ENCODE measurements at places on chromosomes 6 and 20.

- DNase-seq: no peak
These were observed 20.6 kb downstream of the PHACTR2 start for GRCh38 chr6:143698329-143698728.

- DNase-seq: peak; percentile 72
These were observed 75.8 kb downstream of the SYCP2L start for GRCh38 chr6:10962673-10963072.

GRCh38 chr6:24571361-24571760 lies 74.6 kb downstream of the KIAA0319 start:
- DNase-seq: no peak

DNA sequence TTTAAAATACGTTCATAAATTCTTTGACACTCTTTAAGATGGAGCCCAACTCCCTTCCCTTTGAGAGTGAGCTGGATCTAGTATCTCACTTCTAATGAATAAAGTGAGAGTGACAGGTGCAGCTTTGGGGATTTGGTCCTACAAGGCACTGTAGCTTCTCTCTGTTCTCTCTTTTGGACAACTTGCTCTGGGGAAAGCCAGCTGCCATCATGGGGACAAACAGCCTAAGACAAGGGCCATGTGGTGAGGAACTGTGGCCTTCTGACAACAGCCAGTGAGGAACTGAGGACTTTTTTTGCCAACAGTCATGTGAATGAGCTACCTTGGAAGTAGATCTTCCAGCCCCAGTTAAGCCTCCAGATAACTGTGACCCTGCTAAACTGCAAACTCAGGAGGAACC lies 272.8 kb upstream of the AGPAT4 start:
- DNase-seq: no peak

DNA sequence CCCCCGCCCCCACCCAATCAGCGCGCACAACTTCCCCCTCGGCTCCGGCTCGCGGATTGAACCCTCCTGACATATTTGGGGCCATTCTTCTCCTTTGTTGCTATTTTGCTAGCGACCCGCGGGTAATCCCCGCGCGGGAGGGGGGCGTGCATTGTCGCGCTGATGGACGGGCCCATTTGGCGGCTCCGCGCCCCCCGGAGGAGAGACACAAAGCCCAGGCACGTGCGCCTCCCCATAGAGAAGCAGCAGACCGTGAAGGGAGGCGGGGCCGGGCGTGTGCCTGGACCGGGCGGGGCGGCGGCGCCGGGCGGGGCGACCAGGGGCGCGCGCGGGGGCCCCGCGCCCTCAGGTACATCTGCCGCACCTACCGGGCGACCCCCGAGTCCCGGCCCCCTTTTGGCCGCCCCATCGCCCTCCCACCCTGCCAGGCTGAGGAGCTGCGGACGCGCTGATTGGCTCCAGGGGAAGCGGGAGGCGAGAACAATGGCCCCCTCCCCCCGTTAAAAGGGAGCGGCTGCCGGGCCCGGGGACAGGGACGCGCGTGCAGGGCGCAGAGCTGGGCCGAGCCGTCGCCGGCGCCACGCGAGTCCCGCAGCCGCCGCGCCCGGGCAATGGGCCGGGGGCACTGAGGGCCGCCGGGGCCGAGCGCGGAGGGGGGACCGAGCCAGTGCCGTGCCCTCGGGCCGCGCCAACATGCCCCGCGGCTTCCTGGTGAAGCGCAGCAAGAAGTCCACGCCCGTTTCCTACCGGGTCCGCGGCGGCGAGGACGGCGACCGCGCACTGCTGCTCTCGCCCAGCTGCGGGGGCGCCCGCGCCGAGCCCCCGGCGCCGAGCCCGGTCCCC lies at the start of gene INSM1:
Gene INSM1 (plus strand): TSS at position 530 of the 843 bp plus-strand sequence. CDS start 164 bp downstream, at position 694.
- no peak for DNase-seq

DNA sequence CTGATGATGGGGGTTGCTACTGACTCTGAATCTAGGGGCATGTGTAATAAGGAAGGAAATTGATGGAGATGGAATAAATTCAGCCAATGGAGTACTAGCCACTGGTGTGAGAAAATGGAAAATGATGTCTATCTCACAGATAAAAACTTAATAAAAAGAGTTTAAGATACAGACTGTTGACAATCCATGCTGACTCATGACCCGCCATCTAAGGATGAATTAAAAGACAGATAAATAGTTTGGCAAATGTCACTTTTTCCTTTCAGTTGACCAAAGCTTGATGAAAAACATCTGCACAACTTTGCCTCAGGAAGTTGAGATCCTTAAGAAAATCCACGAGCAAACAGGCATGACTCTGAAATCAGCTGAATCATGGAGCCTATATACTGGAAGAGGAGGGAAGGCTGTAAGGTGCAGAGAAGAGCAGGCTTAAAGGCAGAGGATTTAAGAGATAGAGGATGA lies 82.6 kb upstream of the BMP5 start:
- peak; percentile 50 for DNase-seq

- no peak for DNase-seq
These were observed 85.4 kb downstream of the CD83 start for GRCh38 chr6:14202947-14203346.

DNA sequence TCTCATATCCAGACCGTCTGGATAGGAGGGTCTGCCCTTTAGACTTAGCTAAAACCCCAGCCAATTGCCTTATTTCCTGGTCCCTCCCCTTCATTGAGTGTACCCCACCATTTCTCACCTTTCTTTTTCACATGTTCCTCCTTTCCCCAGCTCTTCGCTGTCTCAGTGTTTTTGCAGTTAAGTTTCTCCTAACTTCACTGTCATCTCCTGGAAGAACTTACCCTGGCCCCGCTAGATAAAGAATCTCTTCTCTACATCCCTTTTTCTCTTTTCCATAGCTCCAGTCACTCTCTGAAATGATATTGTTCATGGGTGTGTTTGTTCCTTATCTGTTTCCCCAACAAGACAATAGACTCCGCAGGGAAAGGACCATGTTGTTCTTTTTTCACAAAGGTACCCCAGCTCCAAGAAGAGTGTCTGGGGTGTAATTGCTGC lies 208.8 kb downstream of the TSHZ2 start:
- no peak for DNase-seq

GRCh38 chr20:22807045-22807444 lies 222.7 kb upstream of the FOXA2 start:
- no peak for DNase-seq

DNA sequence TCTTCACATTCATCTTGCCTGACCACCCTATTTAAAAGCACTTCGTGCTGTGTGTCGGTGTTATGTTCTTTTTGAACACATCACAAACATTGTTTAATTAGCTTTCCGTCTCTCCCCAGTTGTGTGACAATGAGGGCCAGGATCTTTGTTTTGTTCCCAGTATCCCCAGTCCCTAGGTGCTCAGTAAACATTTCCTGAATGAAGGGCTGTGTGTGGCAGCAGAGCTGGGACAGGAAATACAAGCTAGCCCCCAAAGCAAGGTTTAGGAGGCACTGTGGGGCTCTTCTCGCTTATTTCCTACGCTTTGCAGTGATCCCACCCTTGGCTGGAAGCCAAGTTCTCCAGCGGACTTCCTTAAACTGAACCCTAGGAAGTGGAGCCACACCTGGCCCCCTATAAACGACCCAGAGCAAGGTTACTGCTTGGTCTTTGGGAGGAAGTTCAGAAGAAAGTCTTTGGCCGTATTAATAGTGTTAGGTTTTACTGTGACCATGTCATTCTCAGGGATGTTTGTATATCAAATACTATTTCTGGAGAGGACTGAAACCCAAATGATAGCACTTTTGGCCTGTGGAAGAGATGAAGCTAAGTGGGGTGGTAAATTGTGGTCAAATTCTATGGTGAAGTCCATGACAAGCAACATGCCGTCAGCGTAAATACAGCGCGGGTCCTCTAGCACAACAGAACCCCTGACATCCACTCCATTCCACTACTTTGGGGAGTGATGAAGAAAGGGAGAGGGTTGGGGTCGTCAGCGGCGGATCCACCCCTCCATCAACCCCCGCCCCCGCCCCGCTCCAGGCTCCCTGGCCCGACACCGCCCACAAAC lies 570 bp upstream of the FANCE start:
- no peak for DNase-seq

- no peak for DNase-seq
These were observed 164.8 kb upstream of the GGTLC1 start for GRCh38 chr20:24153101-24154040.

- DNase-seq: no peak
These were observed 95.7 kb downstream of the SCP2D1 start for GRCh38 chr20:18909254-18909653.

DNA sequence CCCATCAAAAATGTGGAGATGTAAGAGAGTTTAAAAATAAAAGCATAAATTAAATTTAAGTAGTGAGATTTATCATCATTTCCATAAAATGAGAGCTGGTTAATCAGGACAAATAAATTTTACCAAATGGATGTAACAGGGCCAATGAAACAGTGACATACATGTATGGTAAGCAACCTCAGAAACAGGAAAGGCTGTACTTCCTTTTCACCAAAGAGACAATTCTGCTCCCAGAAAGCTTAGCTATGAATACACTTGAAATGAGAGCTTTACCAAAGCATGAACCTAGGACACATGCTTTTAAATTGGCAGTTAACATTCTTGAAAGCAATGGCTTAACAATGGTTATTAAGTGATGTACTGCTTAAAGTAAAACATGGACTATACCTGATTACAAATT lies 12.1 kb upstream of the UBE2J1 start:
- no peak for DNase-seq

DNA sequence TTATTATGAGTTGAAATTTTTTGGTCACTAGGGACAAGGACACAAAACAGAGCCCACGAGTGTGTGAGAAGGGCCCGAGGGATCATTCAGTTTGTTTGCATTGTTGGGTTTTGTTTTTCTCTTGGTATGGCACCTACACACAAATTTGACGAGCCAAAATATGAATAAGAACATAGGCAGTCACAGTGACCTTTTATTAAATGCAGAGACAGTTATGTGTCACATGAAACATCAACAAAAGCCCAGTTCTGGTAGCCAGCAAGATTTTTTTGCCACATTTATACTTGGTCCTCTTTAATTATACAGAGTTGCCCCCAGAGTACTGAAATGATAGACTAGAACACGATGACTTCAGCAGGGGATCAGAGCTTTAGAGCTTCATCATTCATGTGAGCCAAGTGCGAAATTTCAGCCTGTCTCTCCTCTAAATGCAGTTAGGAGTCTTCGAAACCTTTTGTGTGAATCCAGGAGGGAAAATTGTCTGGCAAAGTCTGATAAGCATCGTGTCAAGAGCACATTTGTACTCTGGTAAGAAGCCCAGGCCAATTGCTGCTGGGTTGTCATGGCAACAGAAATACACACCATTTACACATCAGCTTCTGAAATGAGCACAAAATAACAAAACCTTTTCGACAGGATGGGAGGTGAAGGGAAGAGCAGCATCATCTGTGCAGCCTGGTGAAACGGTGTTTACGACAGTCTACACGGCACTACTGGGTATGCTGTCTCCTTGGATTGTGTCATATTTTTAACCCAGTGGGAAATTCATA lies 79.2 kb upstream of the RIPOR2 start:
- peak; percentile 73 for DNase-seq

GRCh38 chr6:139863346-139863745 lies 488.9 kb upstream of the CITED2 start:
- no peak for DNase-seq

GRCh38 chr6:71220466-71220865 lies 68.1 kb upstream of the OGFRL1 start:
- DNase-seq: no peak

- DNase-seq: no peak
These were observed 219.7 kb downstream of the UNC5CL start for GRCh38 chr6:40819182-40819834.

- no peak for DNase-seq
These were observed 29.9 kb downstream of the EFCAB8 start for GRCh38 chr20:32888636-32889035.

DNA sequence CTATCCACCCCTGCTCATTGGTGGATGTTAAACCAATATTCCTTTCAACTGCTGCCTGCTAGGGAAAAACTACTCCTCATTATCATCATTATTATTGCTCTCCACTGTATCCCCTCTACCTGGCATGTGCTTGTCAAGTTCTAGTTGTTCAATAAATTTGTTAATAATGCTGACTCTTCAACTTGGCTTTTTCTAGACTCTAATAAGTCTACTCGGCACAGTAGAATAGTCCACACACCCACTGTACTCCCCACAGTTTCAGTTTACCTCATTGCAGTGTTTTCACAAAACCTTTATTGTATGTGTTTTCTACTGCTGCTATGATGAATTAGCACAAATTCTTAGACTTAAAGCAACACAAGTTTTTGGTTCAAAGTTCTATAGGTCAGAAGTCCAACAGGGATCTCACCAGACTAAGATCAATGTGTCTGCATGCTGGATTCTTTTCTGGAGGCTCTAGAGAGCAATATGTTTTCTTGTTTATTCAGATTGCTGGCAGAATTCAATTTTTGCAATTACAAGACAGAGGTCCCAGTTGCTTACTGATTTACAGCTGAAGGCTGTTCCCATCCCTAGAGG lies 13.1 kb downstream of the BTN3A1 start:
- no peak for DNase-seq

DNA sequence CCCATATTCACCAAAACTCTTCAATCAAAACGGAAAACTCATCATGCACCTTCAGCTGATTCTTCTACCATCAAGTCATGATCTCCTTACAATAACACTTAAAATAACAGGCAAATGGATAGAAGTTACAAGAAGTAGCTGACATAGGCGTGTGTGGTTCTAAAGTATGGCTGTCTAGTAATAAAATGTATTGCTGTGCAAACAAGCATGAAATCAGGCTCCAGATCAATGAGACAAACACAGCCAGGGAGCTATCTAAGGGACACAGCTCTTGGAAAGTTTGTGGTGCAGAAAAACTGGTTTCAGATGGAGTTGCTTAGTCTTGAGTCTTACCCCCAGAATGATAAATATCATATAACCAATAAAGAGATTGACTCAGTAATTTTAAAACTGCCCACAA lies 434.8 kb upstream of the NOX3 start:
- DNase-seq: no peak

GRCh38 chr6:104995989-104996617 lies 39.2 kb downstream of the LIN28B start:
- DNase-seq: no peak

DNA sequence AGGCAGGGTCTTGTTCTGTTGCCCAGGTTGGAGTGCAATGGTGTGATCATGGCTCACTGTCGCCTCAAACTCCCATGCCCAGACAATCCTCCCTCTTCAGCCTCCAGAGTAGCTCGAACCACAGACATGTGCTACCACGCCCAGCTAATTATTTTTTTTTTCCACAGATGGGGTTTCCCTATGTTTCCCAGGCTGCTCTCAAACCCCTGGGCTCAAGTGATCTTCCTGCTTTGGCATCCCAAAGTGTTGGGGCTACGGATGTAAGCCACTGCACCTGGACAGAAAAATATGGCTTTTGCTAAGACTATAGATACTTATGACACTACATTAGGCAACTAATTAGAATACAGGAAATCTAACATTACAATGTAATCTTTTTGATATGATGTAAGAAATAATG lies 17.9 kb downstream of the RNF24 start:
- DNase-seq: no peak

DNA sequence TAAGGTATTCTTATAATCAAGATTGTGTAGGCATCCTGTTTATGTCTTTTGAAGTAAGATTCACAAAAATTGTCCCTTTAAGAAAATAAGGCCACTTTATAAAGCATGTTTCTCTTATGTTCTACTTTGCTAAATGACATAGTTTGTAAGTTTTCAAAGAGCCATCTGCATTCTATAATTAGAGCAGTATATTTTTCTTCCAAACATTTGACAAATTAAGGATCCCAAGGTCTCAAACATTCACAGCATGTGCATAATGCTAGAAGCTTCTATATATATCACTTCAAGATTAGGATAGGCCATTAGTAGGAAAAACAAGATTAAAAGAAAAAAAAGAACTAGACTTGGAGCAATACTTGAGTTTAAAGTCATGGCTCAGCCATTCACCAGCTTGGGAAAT lies 55.9 kb upstream of the DOK5 start:
- DNase-seq: no peak

All from BJ (cell line).